ENCODE measurements at places on chromosomes 11 and 22.

GRCh38 chr11:19966927-19967326 is 193.3 kb downstream of the DBX1 start:
- DNase-seq: no peak

DNA sequence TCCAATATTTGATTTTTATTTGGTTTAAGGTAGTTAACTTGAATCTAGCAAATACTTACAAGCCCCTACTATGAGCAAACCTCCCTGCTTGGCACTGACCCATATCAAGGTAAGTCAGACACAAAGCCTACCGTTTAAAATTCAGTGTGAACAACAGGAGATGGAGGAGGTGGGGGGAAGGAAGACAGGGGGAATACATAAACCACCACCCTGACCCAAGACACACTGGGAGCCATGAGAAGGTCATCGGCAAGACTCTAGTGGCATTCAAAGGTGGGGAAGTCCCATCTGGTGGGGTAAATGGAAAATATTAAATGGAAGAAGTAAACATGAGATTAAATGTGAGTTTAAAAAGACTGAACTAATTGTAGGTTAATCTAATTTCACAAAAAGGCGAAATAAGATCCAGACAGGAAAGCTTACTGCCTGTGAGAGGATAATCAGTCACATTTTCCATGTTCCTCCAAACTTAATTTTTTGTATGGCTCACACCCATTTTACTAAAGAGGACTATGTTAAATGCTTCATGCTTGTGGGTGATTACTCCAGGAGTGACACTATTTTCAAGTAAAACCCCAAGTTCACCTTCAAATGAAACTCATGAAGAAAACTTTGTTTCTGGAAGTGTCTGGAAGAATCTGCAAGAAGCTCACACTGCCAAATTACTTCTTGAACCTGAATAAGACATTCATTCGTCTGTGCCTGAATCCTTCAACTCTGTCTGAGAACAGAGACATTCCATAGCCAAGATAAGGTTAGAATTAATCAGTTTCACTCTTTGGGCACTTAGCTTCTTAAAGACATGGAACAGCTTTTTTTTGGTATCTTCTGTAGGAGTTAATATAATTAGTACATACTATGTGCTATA is 51.7 kb downstream of the PITPNB start:
- no peak for DNase-seq

DNA sequence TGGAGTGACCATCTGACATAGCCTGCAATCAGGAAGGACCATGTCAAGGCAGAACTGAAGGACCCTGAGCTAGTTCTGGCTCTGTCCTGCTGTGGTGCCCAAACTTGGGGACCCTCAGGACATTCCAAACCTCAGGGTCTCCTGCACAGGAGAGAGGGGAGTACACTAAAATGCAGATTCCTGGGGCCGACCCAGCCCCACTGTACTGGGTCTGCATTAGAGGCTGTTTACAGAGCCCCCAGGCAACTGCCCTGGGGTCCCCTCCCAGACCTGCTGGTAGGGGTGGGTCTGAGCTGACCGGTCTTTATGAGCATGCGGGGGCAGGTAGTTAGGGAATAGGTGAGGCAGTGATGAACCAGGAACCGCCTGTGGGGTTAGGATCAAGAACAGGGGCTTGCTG is 6.8 kb downstream of the TRPM5 start:
- no peak for DNase-seq

- DNase-seq: no peak
Observed at GRCh38 chr11:116774661-116775060, 1.9 kb upstream of the BUD13 start.

DNA sequence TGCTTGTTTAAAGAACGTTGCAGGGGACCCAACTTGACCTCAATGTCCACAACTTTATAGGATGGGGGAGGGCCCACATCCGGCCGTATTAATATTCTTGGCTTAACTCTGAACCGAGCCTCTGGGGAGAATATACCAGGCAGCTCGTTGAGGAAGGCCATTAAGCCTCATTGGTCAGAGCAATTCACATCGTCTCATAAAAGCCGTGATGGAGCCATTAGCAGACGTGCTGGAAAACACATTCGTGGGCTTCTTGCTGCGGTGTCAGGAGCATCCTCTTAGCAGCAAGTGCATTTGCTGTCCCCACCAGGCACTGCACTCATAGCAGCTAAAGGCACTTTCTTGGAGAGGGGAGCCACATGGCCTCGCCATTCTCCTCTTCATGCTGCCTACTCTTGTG is 14.9 kb downstream of the DSCAML1 start:
- DNase-seq: no peak

DNA sequence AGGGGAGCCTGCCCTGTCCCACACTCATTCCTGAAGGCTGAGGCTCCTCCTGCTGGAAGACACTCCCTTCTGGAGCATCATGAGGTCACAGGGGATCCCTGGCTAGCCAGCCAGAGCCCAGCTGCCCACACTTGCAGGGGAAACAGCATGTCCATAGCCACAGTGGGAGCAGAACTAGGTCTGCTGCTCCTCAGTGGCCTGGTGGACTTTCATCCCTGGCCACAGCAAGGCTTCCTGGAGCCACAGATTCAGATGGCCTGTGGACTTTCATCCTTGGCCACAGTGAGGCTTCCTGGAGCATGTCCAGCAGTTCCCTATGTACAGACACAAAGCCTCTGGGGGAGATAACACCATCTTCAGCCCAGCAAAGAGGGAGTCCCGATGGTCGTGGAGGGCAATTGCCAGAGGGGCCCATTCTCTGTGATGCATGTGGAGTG is 5.9 kb upstream of the APOL6 start:
- DNase-seq: no peak

GRCh38 chr11:114058026-114058706 is 1.3 kb upstream of the ZBTB16 start:
- DNase-seq: no peak

Data from NT2/D1 (cell line).